ENCODE measurements at places on chromosomes 2 and 18.

- no peak for DNase-seq
These were observed 134.3 kb upstream of the TACR1 start for GRCh38 chr2:75333646-75334045.

GRCh38 chr2:161913865-161914264 is 160.2 kb downstream of the DPP4 start:
- no peak for DNase-seq

DNA sequence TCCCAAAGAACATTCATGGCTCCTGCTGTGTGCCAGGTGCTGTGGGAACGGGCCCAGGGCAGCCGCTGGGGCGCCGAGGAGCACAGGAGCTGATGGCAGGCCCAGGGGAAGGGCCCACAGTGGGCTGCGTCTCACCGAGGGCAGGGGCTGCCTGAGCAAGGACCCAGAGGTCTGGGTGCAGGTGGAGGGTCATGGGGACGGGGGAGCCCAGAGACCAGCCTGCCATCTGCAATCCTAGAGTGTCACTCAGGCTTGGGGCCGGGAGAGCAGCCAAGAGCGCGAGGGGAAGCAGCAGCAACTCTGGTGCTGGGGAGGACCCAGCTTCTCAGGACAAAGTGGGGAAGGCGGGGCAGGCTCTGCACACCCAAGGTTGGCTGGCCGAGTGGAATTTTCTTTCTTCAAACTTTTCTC is 207.4 kb downstream of the HDAC4 start:
- DNase-seq = peak; percentile 27

GRCh38 chr2:143906850-143907249 is 613.1 kb downstream of the ZEB2 start:
- no peak for DNase-seq

- no peak for DNase-seq
These were observed 14.3 kb downstream of the POLR2D start for GRCh38 chr2:127843677-127844076.

- DNase-seq = no peak
These were observed 29.8 kb downstream of the EPC2 start for GRCh38 chr2:148674063-148675020.

DNA sequence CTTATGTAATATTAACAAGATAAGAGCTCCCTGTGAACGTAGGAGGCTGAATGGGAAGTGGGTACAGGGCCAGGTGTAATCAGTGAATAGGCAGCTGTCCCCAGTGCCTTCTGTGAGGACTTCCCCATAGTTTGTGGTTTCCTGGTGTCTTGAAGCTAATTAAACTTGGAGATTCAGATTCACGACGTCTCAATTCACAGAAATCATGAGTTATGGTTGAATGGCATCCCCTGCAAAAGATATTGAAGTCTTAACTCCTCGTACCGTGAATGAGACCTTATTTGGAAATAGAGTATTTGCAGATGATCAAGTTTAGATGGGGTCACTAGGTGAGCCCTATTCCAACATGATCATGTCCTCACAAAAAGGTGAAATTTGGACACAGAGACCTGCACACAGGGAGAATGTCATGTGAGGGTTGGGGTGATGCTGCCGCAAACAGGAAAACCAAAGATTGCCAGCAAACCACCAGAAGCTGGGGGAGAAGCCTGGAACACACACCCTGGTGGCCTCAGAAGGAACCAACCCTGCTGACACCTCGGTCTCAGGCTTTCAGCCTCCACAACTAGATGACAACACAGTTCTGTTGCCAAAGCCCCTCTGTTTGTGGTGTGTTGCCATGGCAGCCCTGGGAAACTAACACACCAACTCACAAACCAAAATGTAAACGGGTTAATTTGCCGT is 13.2 kb downstream of the ARL4C start:
- no peak for DNase-seq

GRCh38 chr2:61255580-61256437 is 93.8 kb downstream of the C2orf74 start:
- DNase-seq = no peak

GRCh38 chr18:48813833-48814489 is 136.8 kb downstream of the SMAD7 start:
- DNase-seq = peak; percentile 13

DNA sequence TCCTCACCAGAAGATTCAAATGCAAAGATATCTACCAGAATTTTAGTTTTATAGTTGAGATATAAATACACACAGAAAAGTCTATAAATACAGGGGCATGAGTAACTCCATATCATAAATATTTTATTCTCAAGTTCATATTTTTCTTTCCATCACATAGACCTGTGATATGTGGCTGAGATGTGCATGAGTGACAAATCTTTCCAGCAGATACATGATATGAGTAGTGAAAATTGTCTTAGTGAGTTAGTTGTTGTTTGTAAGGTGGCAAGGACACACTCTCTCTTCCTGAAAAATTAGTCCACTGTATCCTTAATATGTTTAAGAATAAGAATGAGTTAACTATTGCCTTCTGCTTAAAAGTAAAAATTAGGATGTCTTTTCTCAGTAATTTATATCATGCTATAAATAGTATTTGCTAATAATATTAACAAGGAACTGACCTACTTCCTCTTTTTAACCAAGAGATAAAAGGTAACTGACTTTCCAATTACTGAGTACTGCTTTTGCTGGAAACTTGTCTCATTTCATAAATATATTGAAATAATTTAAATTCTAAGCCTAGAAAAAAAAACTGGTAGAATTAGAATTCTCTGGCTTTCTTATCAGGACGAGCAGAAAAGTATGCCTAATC is 85.2 kb upstream of the SESTD1 start:
- DNase-seq = no peak

DNA sequence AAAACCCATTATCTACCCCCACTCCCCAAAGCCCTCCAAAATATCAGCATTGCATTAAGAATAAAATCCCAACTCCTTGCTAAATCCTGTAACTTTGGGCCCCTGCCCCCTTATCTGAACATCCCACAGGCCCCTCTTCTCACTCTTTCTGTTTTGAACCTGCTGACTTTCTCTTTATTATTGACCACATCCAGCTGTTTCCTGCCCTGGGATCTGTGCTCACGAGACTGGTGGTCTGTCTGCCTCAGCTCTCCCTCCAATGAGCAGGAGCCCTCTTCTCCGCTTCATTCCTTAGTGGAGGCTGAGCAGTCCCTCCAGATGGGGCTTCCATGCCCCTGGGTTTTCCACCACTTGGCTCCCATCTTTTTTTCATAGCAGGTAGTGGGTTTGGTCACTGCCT is 116.9 kb downstream of the ACKR3 start:
- no peak for DNase-seq

- no peak for DNase-seq
These were observed 281.1 kb upstream of the SLC14A2 start for GRCh38 chr18:45334191-45334590.

- DNase-seq = no peak
These were observed 78.0 kb upstream of the WIPF1 start for GRCh38 chr2:174675615-174676014.

GRCh38 chr2:102070058-102070642 is 72.4 kb upstream of the IL1R1 start:
- no peak for DNase-seq

DNA sequence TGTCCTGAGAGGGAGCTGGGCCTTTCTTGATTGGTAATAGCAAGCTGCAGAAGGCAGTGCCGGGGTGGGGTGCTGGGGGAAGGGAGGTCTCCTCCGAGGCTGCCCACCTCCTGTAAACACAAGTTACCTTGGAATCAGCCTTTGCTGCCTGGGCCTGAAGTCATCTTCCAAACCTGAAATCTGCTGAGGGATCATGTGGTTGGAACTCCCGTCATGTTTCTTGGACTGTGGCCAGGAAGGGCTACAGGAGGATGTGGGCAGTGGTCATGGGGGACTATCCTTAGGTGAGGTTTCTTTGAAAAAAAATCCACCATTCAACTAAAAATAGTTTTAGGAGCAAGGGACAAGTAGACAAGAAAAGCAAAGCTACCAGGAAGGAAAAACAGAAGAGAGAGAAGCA is 74.2 kb downstream of the CDK15 start:
- no peak for DNase-seq

DNA sequence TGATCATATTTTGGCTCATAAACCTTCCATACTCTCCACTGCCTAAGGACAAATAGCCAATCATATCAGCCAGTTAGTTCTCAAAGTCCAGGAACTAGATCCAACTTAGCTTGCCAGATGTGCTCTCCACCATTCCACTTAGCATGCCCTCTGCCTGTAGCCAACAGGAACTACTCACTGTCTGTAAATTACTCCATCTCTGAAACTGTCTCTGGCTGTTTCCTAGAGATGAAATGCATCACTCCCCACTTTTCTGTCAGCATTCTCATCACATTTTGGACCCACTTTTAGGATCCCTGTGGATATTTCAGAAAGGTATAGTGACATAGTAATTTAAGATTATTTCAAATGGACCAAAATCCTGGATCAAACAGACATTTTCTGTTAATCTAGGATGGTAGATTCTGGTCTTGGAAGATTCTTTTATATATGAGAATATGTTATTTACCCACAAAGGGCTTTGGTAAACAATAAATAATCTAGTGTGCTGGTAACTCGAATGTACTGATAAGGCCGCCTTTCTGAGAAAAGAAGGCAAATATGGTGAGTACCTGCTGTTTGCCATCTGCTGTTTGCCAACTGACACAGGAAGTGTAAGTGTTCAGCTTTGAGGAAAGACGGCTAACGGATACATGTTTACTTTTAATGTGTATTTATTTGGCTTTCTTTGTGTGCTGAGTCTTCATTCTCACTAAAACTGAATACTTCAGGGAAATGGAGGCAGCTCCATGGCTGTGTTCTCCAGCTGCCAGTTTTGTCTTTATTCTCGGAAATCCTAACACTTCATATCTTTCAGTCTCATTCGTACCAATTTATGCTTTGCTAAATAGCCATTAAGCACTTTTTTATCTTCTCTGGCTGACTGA is 79.5 kb downstream of the EVA1A start:
- no peak for DNase-seq

DNA sequence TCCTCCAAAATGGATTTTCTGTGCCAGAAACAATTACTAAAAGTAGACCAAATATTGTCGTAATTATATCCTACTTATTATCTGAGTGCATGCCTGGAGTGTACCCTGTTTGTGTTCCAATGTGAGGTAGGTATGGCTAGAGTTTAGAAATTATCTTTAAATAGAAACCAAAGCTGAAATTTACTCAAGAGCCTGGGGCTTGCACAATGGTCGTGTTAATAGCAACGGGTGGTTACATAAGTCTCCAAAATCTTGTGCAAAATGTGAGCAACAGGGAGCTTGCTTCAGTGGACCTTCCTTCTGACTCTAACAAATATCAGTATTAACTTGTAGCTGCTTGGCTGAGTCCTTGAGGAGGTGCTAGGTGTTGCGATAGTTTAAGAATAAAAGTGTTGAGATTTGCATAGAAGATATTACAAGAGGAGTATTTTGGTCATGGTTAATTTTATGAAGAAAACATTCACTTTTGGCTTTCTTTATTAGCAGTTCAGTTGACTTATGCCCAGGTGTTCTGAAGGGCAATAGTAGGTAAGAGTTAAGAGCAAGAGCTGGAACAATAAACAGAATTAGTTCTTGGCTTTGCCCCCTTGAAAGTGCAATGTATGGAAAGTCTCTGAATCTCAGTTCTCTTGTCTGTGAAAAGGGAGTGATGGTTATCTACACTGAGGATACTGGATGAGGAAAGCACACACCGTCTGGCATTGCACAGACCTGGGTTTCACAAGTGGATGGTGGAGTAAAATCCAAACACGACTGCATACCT is 4.6 kb downstream of the CXCR4 start:
- DNase-seq = no peak

DNA sequence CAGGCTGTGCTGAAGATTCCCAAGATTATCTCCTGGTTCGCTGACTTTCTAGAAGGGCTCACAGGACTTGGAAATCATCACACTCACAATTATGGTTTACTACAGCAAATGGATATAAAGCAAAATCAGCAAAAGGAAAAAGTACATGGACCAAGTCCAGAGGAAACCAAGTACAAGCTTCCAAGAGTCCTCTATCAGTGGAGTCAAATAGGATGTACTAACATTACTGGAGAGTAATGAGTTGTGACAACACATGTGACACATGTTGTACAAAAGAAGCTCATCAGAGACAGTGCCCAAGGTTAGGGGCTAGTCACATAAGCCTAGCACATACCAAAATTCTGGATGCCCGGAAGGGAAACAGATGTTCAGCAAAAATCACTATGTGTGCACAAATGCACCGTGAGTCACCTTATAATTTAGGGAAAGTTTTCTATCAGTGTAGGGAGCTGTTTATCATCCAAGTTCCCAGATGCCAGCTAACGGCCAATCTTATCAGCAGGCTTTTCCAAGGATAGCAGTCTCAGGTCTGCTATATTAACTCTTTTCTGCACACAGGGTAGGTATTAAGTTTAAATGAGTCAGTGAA is 9.5 kb downstream of the TMEM237 start:
- no peak for DNase-seq

DNA sequence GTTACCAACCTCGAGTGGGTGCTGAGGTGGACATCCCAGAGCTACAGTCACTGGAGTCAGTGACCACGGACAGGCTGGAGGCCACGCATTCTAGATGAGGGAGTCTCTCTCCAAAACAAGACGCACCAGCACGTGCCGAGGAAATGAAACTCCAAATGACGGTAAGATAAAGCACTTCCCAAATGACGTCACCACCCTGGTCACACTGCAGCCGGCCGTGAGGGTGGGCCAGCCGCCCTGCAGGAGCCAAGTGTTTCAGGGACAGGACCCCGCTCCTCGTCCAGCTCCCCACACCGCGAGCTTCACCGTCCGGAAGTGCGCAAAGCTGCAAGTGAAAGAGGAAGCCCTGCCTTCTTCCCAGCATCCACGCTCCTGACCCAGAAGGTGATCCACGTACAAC is 99.4 kb downstream of the ZNF516 start:
- DNase-seq = no peak

GRCh38 chr2:7691961-7692656 is 774.9 kb downstream of the RNF144A start:
- DNase-seq = no peak

DNA sequence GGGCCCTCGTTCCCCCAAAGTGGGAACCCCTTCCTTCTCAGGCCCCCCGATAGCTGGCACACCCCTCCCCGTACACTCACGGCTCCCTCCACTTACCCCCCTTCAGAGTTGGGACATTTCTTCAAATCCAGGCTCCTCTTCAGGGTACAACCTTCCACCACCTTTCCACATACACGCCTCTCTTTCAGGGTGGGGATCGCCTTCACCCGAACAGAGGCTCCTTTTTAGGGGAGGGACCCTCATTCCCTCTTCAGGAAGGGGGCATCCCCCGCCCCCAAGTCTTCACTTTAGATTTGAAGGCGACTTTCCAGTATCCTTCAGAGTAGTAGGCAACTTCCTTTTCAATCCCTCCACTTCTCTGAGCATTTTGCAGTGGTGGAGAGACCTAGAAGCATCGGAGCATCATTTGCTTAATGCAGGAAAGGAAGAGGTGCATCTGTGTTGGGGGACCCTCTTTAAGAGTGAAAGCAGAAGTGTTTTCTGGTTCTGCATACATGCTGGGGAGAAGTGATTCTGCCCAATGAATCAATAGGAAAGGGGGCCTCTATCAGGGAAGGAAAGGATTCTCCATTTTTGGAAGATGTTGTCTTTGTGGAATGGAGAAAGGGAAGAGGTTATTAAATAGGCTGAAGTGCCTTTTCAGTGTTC is 845 bp downstream of the EML4 start:
- no peak for DNase-seq

- peak; percentile 21 for DNase-seq
These were observed 102.0 kb downstream of the TMEM18 start for GRCh38 chr2:575030-575726.
